Activated B cell treated with CpG ODN at 0.5 μM for 24 hours (primary cell): ENCODE measurements at places on chromosomes 6 and 20. TPM values are rescaled to one million over a fixed set of nuclear protein-coding genes. Genes with fewer than 3 reads are reported as not detected.

- peaks cover 38% of the 10 kb centered on the region for H3K36me3 ChIP-seq
- no peaks in the 10 kb centered on the region for H3K4me1 ChIP-seq
- H3K27ac ChIP-seq = no peak overlapping the region
- DNase-seq = no peak
Observed at GRCh38 chr20:10462516-10462915, 27.4 kb downstream of the SLX4IP start.

DNA sequence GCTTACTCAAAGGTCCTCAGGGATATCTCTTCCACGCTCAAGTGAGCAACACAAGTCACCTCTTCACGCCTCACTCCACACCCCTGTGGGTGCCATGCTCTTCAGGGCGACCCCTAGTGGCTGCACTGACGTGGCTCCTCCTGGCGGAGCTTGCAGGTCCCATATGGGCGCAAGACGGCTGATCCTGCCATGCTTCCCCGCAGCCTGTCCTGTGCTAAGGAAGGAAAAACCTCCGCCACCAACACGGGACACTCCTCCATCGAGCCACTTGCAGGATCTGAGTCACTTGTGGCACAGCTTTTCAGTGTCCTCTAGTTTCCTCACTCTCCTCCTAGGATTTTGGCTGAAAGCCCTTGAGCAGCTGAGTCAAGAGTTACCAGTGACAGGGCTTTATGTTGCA is 90.7 kb downstream of the KHDC1L start:
- peak; percentile 22 for DNase-seq
- H3K4me3 ChIP-seq = no peak overlapping the region
- peaks cover 4% of the 10 kb centered on the region for H3K4me1 ChIP-seq
- no peaks in the 10 kb centered on the region for H3K27me3 ChIP-seq
- H3K27ac ChIP-seq = no peak overlapping the region

- H3K4me3 ChIP-seq = no peak overlapping the region
- H3K36me3 ChIP-seq = no peaks in the 10 kb centered on the region
- no peak overlapping the region for H3K27ac ChIP-seq
- peaks cover 13% of the 10 kb centered on the region for H3K27me3 ChIP-seq
Observed at GRCh38 chr6:148294059-148294458, 48.6 kb upstream of the SASH1 start.

DNA sequence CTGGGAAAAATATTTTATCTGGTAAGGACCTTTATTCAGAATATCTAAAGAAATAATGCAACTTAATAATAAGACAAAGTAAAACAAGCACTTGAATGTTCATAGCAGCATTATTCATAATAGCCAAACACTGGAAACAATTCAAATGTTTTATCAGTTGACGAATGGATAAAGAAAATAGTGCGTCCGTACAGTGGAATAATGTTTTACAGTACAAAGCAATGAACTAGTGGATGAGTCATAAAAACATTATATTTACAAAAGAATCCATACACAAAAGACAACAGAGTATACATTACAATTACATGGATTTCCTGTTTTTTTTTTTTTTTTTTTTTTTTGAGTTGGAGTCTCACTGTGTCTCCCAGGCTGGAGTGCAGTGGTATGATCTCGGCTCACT is 12.7 kb downstream of the SMAP1 start:
- peaks cover 2% of the 10 kb centered on the region for H3K36me3 ChIP-seq
- no peaks in the 10 kb centered on the region for H3K27me3 ChIP-seq
- H3K4me3 ChIP-seq = no peak overlapping the region
- no peak for DNase-seq

DNA sequence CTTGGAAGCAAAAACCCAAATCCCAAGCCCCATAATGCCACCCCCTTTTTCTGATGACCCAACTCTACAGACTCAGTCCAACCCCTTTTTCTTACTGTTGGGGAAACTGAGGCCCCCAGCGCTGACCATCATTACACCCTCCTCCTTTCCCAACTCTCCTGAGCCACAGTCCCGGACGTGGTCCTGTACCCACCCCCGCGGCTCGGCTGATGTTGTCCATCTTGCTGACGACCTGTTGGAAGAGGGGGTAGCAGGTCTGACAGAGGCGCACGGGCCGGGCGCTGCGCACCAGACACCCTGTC is 533 bp downstream of the OSTM1 start:
- H3K4me3 ChIP-seq = peak overlapping the region; percentile 87
- DNase-seq = no peak
- peaks cover 3% of the 10 kb centered on the region for H3K36me3 ChIP-seq

Gene GATA5
- total RNA-seq = not detected in 2 replicates

DNA sequence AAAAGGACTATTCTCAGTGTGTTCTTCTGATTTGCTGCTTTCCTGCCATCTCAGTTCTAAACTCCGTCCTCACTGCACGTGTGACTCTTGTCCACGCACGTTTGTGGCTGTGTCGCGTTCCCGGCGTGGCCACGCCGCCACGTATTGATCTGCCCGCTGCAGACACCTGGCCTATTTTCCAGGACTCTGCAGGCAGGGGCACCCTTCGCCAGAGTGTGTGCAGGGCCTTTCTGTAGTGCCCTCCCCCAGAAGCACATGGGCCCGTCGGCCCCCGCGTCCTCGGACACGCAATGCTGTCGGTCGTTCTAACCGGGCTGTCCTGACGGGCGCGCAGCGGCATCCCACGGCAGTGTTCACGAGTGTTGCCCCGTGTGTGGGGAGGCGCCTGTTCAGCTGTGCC is 87.6 kb downstream of the YTHDF1 start:
- H3K27me3 ChIP-seq = peaks cover 20% of the 10 kb centered on the region
- no peak overlapping the region for H3K4me3 ChIP-seq
- H3K27ac ChIP-seq = no peak overlapping the region
- no peak for DNase-seq
- H3K4me1 ChIP-seq = no peaks in the 10 kb centered on the region
- no peaks in the 10 kb centered on the region for H3K36me3 ChIP-seq

GRCh38 chr6:142482974-142483373 is 181.2 kb downstream of the ADGRG6 start:
- no peak overlapping the region for H3K27ac ChIP-seq
- H3K36me3 ChIP-seq = no peaks in the 10 kb centered on the region
- DNase-seq = no peak
- peaks cover 5% of the 10 kb centered on the region for H3K27me3 ChIP-seq
- H3K4me3 ChIP-seq = no peak overlapping the region
- H3K4me1 ChIP-seq = no peaks in the 10 kb centered on the region

- H3K4me1 ChIP-seq = no peaks in the 10 kb centered on the region
- no peak overlapping the region for H3K27ac ChIP-seq
- no peak overlapping the region for H3K4me3 ChIP-seq
- DNase-seq = no peak
- H3K36me3 ChIP-seq = no peaks in the 10 kb centered on the region
Observed at GRCh38 chr6:163302747-163303146, 111.8 kb upstream of the QKI start.

DNA sequence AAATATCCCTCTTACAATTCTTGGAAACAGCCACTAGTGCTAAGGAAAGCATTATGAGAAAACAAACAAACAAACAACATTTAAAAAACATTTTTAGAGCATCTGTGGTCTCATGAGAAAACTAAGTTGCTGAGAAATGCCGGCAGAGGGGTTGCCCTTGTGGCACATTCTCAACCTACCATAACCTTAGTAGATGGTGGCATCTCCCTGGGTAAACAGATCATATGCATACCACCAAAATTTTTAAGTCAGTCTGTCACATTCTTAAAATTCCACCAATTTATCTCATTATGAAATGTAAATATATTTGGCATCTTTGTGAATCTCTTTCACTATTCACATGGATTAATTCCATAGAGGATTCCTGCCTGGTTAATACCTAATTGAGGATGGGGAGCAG is 575.7 kb upstream of the MARCKS start:
- peaks cover 14% of the 10 kb centered on the region for H3K27me3 ChIP-seq
- DNase-seq = no peak
- H3K4me1 ChIP-seq = no peaks in the 10 kb centered on the region
- no peaks in the 10 kb centered on the region for H3K36me3 ChIP-seq
- H3K27ac ChIP-seq = no peak overlapping the region

Gene SMIM29
- 25.8 and 27.7 TPM in 2 replicates for total RNA-seq

DNA sequence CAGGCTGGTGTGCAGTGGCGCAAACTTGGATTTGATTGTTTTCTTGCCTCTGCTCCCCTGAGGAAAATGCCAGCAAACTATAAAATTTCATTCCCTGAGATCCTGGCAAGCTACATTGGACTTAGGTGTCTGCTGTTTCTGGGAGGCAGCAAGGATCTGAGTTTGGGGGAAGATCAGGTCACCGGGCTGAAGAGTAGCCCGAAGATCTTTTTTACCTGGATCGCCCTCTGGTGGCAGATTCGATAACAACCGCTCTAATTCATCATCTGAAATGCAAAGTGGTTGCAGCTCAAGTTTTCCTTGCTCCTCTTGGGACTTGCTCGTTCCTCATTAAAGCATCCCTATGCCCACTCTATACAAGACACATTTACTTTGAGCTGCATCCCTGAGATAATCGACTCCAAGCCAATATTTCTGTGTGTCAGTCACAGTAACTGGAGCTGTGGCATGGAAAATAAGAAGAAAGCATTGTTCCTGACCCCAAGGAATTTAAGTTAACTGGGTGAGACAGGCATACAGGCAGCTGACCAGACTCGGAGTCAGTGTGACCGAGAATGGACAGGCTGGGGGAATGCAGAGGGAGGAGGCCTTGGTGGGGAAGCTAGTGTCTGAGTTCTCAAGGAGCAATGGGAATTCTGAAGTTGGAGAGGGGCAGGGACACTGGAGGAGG is 131.8 kb upstream of the PROKR2 start:
- H3K36me3 ChIP-seq = no peaks in the 10 kb centered on the region
- H3K27ac ChIP-seq = no peak overlapping the region
- H3K27me3 ChIP-seq = peaks cover 23% of the 10 kb centered on the region
- no peak for DNase-seq

Gene RING1
- 41.7 and 43.8 TPM in 2 replicates for total RNA-seq

DNA sequence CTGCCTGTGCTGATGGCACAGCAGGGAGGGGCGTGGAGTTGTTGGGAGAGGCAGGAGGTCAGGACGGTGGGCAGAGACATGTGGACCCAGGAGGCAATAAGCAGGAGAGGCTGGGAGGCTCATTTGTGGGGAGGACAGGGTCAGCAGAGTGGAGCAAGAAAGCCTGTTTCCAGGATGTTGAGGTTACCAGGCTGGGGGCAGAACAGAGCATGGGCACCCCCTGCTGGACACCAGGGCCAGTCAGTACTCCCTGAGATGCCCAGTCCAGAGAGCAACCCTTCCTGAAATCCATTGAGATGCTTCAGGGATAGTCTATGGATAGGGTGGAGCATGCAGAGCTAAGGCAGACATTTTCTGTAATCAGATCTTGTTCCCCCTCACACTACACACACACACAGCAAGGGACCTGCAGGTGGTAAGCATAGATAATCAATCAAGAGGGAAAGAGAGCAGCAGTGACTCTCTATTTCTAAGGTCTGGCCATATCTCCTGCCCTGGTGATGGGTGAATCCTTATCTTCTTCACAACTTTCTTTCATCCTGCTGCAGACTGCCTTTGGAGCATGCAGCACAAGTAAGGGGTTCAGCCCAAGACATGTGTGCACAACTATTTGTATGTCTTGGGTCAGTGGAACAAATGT is 41.7 kb downstream of the MOCS1 start:
- H3K27ac ChIP-seq = no peak overlapping the region
- no peaks in the 10 kb centered on the region for H3K36me3 ChIP-seq
- H3K4me3 ChIP-seq = no peak overlapping the region
- no peak for DNase-seq
- peaks cover 10% of the 10 kb centered on the region for H3K27me3 ChIP-seq
- H3K4me1 ChIP-seq = no peaks in the 10 kb centered on the region

- DNase-seq = no peak
- no peak overlapping the region for H3K4me3 ChIP-seq
- no peaks in the 10 kb centered on the region for H3K4me1 ChIP-seq
- no peaks in the 10 kb centered on the region for H3K36me3 ChIP-seq
- H3K27ac ChIP-seq = no peak overlapping the region
Observed at GRCh38 chr20:20933142-20933958, 172.8 kb downstream of the LINC00237 start.

GRCh38 chr6:35810971-35811698 is 6.0 kb downstream of the LHFPL5 start:
- H3K27ac ChIP-seq = no peak overlapping the region
- H3K27me3 ChIP-seq = peaks cover 24% of the 10 kb centered on the region
- H3K4me3 ChIP-seq = no peak overlapping the region
- H3K36me3 ChIP-seq = no peaks in the 10 kb centered on the region
- DNase-seq = no peak

DNA sequence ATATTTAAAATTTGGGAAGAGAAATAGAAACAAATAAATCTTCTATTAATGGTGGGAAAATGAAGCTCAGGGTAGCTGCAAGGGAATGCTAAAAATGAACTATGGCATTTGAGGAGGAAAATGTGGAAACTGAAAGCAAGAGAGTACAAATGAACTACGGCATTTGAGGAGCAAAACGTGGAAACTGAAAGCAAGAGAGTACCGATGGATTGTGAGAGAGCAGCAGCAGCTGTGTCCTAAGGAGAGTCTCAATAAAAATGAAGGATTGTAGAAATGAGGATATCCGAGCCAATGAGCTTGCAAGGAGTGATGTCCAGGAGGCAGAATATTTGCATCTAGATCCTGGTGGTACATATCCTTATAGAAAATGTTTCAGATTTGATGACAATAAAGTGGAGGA is 547.1 kb upstream of the ZNF337 start:
- no peaks in the 10 kb centered on the region for H3K4me1 ChIP-seq
- H3K27me3 ChIP-seq = no peaks in the 10 kb centered on the region
- H3K36me3 ChIP-seq = no peaks in the 10 kb centered on the region
- no peak overlapping the region for H3K27ac ChIP-seq

- H3K36me3 ChIP-seq = no peaks in the 10 kb centered on the region
- H3K4me3 ChIP-seq = no peak overlapping the region
- H3K4me1 ChIP-seq = no peaks in the 10 kb centered on the region
- no peak for DNase-seq
- H3K27ac ChIP-seq = no peak overlapping the region
Observed at GRCh38 chr6:122077603-122078002, 321.8 kb upstream of the HSF2 start.

- H3K36me3 ChIP-seq = peaks cover 23% of the 10 kb centered on the region
- peaks cover 34% of the 10 kb centered on the region for H3K4me1 ChIP-seq
- peak overlapping the region; percentile 93 for H3K27ac ChIP-seq
- H3K4me3 ChIP-seq = peak overlapping the region; percentile 91
- H3K27me3 ChIP-seq = no peaks in the 10 kb centered on the region
Observed at GRCh38 chr6:389622-390021, 1.9 kb upstream of the IRF4 start.
